ENCODE measurements at places on chromosomes 16 and 17.
A peak's percentile ranks its signal among the peaks of the same experiment; 100 is the strongest.

DNA sequence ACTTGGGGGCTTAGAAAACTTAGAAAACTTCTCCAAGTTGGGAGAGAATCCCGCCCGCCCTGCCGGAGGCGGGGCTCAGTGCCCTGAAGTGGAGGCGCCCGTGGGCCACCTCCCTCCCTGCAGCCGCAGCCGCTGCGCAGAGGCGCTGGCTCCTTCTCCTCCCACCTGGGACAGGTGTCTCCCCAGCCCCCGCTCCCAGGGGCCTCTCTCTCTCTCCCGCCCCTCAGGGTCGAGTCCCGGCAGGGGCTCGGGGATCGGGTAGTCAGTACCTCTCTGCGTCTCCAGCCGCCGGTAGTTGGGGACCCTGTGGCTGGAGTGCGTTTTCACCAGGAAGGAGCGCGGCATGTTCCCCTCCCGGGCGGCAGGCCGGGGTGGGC is 257 bp downstream of the SNAI3 start:
- DNase-seq, result no peak

GRCh38 chr17:63943745-63944144 is 11.6 kb upstream of the CD79B start:
- no peak for DNase-seq

GRCh38 chr16:71311553-71312158 is 22.5 kb upstream of the CMTR2 start:
- peak; percentile 18 for DNase-seq

- no peak for DNase-seq
These were observed 46.9 kb upstream of the BAHCC1 start for GRCh38 chr17:81348097-81349055.

GRCh38 chr16:4606354-4606753 is 8.3 kb downstream of the UBALD1 start:
- DNase-seq, result no peak

DNA sequence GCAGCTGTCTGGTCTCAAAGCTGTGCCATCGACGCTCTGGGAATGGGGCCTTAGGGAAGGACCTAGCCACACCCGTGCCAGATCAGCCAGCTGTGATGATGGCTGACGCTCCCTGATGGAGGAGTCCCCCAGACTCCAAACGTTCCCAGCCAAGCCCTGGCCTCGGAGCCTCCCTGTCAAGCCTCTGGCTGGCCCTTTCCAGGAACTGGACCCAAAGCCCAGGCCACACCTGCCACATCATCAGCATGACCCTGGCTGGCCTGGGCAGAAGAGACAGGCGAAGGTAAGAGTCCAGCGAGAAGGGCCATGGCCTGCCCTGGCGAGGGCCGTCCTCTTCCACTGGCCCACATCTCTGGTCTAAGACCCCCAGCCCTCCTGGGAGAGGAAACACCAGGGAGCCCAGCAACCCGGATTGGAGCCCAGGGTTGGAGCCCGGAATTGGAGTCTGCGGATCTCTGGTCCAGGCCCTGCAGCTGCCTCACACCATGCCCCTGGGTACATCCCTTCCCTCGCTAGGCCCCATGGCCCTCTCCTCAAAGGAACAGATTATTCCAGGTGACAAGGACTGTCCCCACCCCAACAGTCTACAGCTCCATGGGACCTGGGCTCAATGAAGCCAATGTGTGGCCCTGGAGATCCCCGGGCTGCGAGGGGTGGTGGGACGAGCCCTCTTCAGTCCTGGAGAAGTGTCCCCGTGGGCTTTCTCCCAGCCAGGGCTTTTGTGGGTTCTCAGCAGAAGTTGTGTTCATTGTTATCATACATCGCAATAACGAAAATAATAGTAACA is 105.1 kb upstream of the TNRC6C start:
- DNase-seq, result no peak

GRCh38 chr16:69410219-69410990 is 14.0 kb upstream of the CYB5B start:
- DNase-seq, result no peak

DNA sequence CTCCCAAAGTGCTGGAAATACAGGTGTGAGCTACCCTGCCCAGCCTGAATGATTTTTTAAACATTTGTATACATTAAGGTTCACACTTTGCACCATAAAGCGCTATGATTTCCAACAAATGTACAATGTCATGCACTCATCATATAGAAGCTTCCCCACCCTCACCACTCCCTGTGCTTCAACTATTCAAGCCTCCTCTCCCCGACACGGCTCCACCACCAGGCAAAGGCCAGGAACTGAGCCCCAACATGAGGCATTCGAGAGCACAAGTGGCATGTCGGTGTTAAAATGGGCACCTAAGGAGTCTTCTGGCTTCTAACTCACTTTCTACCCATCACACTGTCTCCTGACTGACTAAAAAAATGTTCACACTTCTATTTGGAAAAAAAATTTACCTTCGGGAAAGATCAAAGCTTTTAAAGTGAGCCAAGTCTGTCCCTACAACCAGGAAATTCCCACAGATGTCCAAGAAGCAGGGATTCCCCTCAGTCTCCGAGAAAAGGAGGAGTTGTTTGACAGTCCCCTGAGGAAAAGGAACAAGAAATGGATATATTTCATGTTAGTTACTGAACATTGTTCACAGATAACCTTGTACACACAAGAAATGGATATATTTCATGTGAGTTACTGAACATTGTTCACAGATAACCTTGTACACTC is 37.7 kb downstream of the TMEM204 start:
- no peak for DNase-seq

GRCh38 chr17:72423718-72424117 is 302.9 kb downstream of the SOX9 start:
- no peak for DNase-seq

DNA sequence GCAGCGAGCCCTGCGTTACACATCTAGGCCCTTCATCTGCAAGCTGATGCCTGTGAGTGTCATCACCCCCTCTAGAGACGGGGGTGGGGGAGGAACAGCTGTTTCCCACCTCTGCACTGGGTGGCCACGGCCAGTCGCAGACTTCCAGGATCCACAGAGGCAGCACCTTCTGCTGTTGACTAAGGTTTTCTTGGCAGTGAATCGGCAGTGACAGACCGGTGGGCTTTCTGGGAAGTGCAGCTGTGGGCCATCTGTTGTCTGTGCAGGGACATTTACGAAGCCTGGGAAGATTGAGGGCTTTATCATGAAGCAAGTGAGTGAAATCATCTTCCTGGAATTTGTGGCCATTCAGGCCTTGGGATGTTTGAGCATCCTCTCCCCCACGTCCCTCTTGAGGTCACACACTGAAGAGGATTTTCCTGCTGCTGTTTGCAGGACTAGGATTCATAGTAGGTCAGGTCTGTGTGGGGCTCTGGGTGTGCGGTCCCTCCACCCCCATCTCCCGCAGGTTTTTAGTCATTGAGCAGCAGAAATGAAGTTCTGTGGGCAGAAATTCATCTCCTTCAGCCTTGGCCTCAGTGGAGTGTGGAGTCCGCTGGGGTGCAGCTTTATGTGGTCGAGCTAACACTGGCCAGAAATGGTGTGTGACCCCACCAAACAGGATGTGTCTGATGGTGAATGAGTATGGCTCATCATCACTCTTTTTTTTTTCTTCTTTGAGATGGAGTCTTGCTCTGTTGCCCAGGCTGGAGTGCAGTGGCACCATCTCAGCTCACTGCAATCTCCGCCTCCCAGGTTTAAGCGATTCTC is 12.0 kb downstream of the PGS1 start:
- no peak for DNase-seq

- no peak for DNase-seq
These were observed 335 bp downstream of the SLC25A35 start for GRCh38 chr17:8294814-8295316.

GRCh38 chr16:9791556-9791955 is 390.7 kb downstream of the GRIN2A start:
- DNase-seq, result no peak

DNA sequence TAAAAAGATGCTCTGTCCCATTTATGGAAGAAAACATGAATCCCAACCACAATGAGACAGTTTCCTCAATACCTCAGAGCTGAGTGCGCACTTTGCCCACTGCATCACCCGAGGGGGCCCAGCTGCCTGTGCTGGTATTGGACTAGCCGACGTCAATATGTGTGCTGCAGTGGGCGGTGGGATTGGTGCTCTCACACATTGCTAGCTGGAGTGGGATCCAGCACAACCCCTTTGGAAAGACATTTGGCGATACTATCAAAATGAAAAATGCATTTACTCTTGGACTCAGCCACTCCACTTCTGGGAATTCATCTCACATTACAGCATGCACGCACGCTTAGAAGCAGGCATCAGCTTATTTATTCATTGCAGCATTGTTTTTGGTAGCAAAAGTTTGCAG is 289.2 kb upstream of the FOXF1 start:
- DNase-seq, result no peak

GRCh38 chr17:9839433-9839832 is 13.7 kb downstream of the GLP2R start:
- no peak for DNase-seq

DNA sequence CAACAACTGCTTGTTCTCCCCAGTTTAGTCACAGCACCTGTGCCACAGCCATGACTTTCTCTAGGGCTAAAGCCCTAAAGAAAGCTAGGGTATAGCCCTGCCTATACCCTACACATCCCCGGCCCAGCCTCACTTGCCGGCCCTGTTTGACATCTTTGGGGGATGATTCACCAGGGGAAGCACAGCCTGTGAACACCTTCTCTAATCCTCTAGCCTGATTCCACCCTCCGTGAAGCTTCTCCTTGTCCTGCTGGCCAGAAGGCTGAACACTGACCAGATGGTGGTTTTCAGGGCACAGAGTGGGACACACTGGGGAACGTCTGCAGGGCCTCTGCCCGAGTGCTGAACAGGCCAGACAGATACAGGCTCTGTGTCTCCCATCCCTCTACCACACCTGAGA is 6.0 kb downstream of the CLEC16A start:
- DNase-seq, result no peak

- DNase-seq, result no peak
These were observed 50.5 kb upstream of the CCL1 start for GRCh38 chr17:34413443-34414119.
